ENCODE measurements at places on chromosomes 5 and 9.

DNA sequence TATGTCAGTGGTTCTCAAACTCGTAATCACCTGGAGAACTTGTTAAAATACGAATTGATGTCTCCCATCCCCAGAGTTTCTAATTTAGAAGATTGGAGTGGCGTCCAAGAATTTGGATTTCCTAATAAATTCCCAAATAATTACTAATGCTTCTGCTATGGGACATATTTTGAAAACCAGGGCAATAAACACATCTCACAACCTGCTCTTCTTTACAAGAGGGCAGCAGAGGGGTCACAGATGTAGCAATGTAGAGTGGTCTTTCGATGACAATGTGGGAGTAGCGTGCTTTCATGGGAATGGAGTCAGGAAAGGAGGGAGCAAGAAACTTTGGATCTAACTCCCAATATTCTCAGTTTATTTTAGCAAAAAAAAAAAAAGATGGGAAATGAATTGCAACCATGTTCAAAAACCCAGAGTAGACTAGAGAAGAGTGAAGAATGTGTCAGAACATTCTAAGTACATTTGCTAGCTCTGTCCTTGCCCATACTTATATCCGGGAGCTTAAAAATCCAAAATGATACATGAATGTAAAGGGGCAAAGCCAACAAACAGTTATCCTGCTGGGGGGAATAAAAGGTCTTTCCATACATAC, 33.8 kb upstream of the ALDH1A1 start:
- DNase-seq = no peak

DNA sequence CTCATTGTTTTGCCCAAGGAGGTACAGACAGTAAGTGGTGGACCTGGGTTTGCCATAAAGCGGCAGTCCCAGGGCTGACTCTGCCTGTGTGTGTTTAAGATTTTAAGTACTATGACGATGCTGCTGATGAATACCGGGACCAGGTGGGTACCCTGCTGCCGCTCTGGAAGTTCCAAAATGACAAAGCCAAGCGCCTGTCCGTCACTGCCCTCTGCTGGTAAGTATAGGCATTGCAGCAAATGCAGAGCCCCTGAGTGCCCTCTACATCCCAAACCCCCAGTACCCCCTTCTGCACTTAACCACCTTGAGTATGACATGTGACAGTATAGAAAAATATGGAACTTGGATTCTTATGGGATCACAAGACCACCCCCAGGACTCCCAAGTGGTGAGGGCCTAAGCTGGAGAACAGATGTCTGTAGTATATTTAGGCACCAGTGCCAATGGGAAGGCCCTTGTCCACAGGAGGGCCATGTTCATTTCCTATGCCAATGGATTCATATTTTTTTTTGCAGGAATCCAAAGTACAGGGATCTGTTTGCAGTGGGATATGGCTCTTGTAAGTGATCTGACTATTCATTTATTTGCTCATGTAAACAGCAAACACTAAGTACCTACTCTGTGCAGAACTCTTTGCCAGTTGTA, 22.0 kb downstream of the ENHO start:
- DNase-seq = peak; percentile 11

DNA sequence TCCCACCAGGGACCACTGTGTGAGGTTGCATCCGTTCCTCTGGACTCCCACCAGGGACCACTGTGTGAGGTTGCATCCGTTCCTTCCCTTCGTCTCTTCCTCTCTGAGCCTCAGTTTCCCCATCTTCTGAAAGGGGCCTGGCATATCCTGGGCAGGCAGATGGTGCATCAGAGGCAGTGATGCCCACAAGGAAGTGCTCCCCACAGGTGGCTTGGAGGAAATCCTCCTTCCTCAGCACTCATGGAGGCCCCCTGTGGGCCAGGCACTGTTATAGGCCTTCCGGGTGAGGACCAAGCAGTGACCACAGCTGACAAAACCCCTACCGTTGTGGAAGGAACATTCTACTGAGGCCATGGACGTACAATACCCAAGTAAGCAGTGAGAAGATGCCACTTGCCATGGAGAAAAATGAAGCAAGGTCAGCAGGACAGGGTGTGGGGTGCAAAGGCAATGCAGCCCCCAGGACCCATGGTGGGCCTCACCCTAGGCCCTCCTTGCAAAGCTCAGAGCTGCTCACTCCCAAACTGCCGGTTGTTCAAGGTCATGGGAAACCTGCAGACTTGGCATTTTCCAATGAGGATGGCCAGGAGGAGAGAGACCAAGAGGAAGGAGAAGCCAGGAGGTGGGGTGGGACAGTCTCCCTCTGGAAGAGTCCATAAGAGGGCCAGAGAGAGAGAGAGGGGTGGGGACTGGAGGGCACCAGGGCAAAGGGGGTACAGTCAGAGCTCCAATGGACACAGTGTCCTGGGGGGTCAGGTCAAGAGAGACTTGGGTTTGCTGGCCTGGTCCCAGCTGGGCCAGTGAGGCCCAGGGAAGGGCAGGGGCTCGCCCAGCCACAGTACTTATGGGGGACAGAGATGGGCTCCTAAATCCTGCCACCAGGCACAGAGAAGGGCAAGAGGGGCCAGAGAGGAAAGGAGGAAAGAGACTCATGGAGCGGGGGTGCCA, 51.1 kb downstream of the C9orf50 start:
- DNase-seq = no peak

DNA sequence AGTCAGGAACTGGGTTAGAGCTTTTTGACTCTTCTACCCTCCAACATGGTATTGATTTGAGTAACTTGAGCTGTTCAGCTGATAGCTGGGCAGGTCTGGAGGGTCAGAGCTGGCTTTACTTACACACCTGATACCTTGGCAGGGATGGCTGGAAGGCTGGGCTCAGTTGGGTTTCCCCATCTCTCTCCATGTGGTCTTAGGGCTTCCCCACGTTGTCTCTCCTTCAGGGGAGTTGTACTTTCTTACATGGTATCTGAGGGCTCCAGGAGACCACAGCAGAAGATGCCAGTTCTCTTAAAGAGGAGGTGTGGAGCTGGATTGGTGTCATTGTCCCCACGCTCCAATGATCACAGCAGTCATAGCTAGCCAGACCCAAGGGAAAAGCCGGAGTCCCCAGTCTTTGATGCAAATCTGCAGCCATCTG, 25.6 kb downstream of the ISOC1 start:
- no peak for DNase-seq
